ENCODE measurements at places on chromosomes 3 and 15. TPM values are rescaled to one million over a fixed set of nuclear protein-coding genes. Genes with fewer than 3 reads are reported as not detected.

The FOXL2 gene
- total RNA-seq = not detected

DNA sequence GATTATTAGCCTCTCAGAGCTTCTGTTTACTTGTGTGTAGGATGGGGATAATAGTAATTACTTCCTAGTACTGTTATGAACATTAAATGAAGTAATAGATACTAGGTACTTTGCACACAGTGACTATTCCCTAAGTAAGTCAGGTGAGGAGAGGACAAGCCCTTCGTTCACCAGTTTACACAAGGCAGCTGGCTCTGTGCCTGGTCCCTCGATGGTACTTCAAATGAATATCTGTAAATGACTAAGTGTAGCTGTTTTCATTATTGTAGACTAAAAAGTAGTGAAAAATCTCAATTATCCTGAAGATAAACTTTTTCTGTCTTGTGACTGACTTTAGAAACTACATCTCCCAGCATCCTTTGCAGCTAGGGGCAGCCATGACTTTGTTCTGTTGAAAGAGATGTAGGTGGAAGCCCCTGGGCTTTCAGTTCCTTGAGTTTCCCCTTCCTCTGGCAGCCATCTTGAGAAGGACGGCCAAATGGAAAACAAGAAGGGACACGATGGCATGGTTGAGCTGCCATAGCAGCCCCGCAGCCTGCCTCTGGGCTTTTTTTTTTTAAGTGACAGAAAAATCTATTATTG, 11.7 kb upstream of the WNT7A start:
- no peak for DNase-seq

GRCh38 chr3:13620281-13620680, 71.4 kb downstream of the FBLN2 start:
- DNase-seq = no peak

The CLK3 gene
- 45.1 TPM for total RNA-seq

DNA sequence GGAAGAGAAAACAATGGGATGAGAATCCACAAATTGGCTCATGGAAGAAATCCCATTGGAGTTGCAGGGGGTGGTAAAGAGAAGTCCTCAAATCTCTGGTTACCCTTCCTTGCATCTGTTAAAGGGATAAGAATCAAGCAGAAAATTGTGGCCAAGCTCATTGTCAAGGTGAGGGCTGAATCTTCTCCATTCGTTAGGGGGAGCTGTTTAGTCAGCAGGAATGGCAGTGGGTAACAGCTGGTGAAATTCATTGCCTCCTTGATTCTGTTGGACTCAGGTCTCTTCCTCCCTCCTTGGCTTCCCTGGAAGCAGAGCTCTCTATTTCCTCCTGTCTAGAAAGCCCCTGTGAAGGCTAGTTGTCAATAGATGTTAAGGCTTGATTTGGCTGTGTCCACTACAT, 343.1 kb upstream of the SEMA6D start:
- DNase-seq = no peak

The SCAMP5 gene
- total RNA-seq = 1.0 TPM

DNA sequence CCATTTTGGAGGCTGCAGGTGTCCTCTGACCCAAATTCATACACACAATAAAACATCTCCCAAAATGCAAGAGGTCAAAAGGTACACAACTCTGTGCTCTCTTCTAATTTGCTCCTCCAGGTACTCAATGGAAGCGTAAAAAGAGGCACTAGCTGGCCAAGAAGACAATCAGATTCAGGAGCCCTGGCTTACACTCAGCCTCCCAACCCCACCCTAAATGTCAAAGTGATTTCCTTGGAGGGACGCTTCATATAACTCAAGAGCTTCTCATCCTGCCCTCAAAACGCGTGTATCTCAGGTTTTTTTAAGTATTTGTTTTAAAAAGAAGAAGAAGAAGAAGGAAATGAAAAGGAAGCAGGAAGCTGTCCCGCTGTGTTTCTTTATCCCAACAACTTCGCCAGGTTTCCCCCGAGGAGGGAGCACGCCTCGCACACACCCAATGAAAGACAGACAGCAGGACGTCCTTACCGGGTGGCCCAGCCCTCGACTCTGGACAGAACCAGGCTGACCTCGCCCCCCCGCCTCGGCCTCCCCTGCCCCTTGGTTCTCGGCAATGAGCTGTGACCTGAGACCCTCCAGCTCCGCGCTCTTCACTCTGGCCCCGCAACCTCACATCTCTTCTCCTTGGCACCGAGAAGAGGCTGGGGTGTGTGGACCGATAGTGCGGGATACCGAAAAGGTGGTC, 620.7 kb upstream of the ZNF385D start:
- no peak for DNase-seq

Data from Caki2 (cell line).